ENCODE measurements at places on chromosomes 6 and 20. TPM values are rescaled to one million over a fixed set of nuclear protein-coding genes. Genes with fewer than 3 reads are reported as not detected.

Gene TMEM181
- 42.0 TPM for total RNA-seq

GRCh38 chr20:25204550-25205276 is 9.2 kb downstream of the ENTPD6 start:
- DNase-seq: no peak

DNA sequence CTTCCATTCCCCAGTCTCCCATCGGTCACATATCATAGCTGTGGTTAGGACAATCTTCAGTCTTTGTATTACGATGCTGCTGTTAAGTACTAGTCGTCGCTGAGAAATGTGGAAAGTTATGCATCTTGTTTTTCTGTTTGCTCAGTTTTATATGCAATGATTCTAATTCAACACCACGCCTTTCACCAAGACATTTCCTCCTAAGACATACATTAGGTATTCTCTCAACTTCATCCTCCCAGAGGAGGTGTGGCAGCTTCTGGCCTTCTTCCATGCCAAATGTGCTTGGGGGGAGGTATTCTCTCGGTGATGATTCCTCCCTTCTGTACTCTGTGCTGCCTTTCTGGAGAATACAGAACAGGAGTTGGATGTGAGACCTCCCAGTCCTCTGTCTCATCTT is 66.1 kb downstream of the B4GALT5 start:
- no peak for DNase-seq

- DNase-seq: no peak
Observed at GRCh38 chr20:49627329-49627761, 59.4 kb upstream of the PTGIS start.

Gene CNR1
- 5.2 TPM for total RNA-seq

GRCh38 chr6:1215884-1216487 is 95.9 kb upstream of the FOXQ1 start:
- DNase-seq: no peak

- no peak for DNase-seq
Observed at GRCh38 chr6:132414761-132415160, 13.5 kb upstream of the MOXD1 start.

Gene TRIM10
- 0.12 TPM for total RNA-seq

DNA sequence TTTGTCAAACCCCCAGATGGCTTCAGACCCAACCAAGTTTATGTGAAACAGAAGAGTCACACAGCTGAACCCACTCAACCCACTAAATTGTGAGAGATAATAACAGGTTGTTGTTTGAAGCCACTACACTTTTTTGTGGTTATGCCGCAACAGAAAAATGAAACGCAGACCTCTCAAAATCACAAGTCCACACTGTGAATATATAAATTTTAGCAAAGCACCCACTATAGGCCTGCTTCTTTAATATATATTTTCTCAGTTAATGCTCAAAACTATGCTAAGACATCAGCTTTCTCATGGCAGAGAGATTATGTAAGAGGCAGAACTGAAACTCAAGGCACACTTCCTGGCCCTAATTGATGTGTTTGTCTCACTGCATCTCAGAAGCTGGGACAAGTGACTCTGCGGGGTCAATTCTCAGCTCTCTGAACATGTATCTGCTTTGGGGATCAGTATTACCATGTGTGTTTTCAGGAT is 27.7 kb downstream of the MAP3K5 start:
- DNase-seq: no peak

GRCh38 chr20:52612046-52612632 is 360.0 kb upstream of the TSHZ2 start:
- DNase-seq: no peak

DNA sequence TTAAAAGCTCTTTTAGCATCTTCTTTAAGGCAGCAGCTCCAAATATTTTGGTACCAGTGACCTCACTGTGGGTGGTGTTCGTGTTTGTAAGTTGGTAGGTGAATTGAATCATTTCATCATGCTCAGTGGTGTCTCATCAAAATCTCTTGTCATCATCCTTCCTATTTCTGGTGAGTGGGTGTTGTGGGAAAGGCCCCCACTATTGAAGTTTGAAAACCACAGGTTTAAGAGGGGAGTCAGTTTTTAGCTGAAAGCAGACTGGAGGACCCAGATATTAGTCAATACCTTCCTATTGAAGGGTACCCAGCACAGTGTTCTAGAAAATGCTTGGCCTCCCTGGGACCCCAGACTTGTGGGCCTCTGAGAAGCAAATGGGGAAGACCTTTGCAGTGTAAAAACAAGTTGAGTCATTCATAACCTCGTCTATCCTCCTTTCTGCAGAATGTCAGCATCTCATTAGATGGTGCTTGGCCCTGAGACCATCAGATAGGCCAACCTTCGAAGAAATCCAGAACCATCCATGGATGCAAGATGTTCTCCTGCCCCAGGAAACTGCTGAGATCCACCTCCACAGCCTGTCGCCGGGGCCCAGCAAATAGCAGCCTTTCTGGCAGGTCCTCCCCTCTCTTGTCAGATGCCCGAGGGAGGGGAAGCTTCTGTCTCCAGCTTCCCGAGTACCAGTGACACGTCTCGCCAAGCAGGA is 3.7 kb downstream of the PIM1 start:
- DNase-seq: no peak

Gene IRAK1BP1
- 4.3 TPM for total RNA-seq

Gene C6orf52
- 1.2 TPM for total RNA-seq

GRCh38 chr20:48246061-48246790 is 460.9 kb upstream of the SULF2 start:
- no peak for DNase-seq

GRCh38 chr20:24165301-24166122 is 176.9 kb upstream of the GGTLC1 start:
- no peak for DNase-seq

Gene FBXO5
- 9.7 TPM for total RNA-seq

DNA sequence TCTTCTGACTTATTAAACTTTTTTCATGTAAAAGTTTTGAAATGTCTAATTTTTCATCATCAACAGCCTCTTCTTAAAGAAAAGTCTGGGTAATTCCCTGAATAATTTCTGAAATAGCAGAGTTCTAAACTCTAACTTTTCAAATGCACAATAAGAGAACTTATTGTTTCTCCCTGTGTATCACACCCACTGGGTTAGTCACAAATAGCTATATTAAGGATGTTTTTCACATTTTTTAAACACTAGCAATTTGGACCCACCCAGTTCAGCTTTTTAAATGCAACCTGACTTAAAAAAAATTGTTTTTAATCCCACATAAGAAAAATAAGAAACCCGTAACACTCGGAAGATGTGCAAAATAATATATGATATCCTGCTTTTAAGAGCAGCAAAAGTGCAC is 61.4 kb upstream of the UTRN start:
- DNase-seq: no peak

DNA sequence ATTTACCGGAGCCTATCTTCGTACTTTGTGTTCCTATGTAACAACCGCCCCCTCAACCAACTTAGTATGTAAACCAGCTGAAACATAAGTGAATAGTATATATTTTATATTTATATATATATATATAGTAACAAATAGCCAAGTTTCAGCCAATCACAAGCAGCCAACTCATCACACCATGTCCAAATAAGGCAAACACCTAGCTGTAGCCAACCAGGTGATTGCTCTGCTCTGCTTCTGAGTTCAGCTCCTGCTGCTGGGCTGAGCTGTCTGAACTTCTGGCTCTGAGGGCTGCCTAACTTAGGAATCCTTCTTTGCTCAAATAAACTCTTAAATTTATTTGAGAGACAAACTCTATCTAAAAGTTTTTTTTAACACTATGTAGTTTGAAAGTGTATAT is 101.6 kb upstream of the SOX4 start:
- DNase-seq: no peak

DNA sequence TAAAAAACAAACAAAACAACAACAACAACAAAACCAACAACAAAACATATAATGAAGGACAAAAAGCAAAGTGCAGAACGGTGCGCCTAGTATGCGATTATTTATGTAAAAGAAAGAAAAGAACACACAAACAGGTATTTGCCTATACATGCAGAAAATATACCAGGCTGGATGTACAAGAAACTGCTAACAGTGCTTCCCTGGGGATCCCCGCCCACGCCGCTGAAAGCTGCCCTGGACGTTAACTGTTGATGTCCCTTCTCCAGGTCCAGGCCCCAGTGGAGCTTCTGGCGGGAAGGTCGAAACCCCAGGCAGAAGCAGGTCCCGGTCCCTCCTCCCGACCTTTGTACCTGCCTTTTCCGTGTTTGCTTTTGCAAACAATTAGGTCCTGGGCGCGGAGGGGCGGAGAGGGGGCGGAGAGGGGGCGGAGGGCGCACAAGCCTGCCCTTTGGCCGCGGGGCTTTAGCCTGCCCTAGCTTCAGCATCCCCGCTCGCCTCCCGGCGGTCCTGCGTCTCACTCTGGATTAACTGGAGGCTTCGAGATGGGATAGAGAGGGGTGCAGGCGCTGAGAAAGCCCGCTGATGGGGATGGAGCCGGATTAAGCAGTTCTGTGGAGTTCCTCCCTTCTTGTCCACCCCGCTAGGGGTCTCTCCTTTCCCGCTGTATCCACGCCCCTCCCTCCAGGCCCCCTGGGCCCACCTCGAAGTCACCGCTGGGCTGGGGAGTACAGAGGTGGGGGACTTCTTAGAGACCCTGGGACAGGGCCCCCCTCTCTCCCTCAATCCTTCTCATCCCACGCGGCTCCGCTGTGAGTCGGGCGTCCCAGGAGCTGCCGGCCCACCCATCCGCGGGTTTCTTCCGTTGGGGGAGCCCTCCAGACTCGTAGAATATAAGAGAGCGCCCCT is 8.2 kb upstream of the AHCY start:
- DNase-seq: peak; percentile 86

DNA sequence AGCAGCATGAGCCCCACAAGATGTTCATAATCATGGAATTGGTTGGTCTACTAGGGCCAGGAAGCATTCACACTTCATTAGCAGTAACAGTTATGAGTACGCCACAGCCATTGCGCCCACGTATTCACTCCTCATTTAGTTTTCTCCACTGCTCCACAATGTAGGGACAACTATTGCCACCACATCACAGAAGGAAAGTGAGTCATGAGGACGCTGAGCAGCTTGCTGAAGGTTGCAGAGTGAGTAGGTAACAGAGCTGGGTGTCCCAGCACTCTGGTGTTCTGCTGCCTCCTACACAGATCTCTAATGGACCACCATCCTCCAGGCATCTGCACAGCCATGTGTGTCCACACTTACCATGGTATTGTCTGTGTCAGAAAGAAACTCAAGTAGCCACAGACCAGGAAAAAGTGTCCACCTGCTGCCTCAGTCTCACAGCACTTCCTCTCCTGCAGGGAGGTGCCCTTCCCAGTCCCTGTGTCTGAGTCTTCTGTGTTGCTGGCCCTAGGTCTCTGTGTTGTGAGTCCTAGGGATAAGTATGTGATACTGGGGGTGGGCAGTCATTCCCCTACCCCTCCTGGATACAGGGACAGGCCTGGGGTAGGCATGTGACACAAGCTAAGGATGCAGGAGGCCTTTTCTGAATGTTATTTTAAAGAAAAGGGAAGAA is 103.9 kb downstream of the TTLL2 start:
- DNase-seq: no peak

GRCh38 chr6:131431718-131432117 is 141.3 kb upstream of the ARG1 start:
- no peak for DNase-seq

DNA sequence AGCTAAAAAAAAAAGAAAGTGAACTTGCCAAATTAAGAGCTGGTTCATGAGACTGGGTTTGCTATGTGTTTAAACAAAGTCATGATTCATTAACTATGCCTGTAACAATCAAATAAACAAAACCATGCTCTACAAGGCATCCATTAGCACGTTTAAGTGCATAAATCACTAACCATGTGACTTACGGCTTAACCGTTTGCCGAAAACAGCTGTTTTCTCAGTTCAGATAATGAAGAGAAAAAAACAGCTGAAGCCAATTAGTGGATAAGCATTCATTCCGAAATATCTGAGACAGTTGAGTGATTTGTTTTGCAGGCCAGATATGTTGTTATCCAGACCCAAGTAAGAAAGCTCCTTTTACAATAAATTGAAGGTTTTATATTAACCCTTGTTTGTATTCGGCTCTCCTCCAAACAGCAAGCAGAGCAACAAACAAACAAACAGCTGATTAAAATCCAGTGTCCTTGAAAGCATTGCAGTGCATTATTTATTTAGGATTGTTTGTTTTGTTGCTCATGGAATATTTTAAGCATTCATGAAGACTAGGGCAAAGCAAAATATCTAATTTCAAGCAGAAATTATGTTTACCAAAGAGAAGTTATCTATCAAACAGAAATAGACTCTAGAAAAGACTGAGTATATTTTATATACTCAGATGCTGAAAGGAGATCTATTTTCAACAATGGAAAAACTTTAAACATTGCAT is 343.5 kb downstream of the RFPL4B start:
- DNase-seq: no peak

GRCh38 chr6:73487473-73487872 is 25.9 kb downstream of the MTO1 start:
- DNase-seq: no peak

- DNase-seq: no peak
Observed at GRCh38 chr20:33680686-33681085, 5.5 kb downstream of the E2F1 start.

Gene STX16
- 28.5 TPM for total RNA-seq

Gene ATP6V1G2
- 0.88 TPM for total RNA-seq

DNA sequence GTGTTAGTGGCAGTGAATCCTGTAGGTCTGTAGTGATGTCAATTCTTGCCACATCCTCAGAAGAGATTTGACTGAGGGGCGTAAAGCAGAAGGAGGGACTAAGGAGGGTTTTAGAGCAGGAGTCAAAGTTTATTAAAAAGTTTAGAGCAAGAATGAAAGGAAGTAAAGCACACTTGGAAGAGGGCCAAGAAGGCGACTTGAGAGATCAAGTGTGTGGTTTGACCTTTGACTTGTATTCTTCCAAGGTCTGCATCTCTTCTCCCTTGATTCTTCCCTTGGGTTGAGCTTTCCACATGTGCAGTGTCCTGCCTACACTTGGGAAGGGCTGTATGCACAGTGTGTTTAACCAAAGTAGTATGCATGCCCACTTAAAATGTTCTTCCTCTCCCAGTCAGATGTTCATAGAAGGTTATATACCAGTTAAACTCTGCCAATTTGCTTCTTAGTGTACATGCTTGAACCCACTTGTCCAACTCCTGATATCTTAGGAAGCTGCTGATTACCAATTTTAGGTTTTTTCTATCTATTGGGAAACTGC is 627.6 kb downstream of the MMUT start:
- DNase-seq: no peak

Gene PSORS1C1
- total RNA-seq: 0.80 TPM

DNA sequence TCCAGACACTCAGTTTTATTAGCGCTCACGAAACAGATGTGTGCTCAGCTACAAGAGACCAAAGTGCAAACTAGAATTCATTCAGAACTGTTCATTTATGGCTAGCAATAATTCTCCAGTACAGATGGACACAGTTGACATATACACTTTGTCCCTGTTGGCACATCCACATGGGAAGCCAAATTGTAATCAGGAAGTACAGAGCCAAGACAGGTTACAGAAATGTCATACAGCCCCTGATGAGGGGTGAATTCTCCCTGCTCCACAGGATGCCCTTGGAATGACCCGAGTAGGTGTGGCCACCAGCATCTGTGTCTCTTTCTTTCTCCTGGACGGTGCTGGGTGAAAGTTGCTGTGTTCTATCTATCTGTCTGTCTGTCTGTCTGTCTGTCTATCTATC is 7.6 kb downstream of the DHX35 start:
- peak; percentile 44 for DNase-seq

- no peak for DNase-seq
Observed at GRCh38 chr6:149128489-149129145, 188.9 kb upstream of the TAB2 start.

GRCh38 chr20:44477151-44477550 is 1.5 kb downstream of the TTPAL start:
- DNase-seq: no peak

Gene RGS17
- total RNA-seq: 0.24 TPM

All from hepatocyte (in vitro differentiated cells).